NCI-H510A (cell line): ENCODE measurements at places on chromosomes 12 and 14.
A peak's percentile ranks its signal among the peaks of the same experiment; 100 is the strongest.

GRCh38 chr14:79077096-79077495 is 906.9 kb downstream of the NRXN3 start:
- no peak for DNase-seq

GRCh38 chr12:122730215-122731014 is at the start of gene HCAR1:
TSS of gene HCAR1 (minus strand) at chr12:122730844. CDS start at chr12:122730339, 505 bp downstream.
- no peak for DNase-seq

GRCh38 chr12:27521066-27521465 is 2.9 kb upstream of the PPFIBP1 start:
- no peak for DNase-seq

- no peak for DNase-seq
Observed at GRCh38 chr12:119627686-119628085, 34.1 kb downstream of the TMEM233 start.

- peak; percentile 59 for DNase-seq
Observed at GRCh38 chr14:56996721-56997399, 186.6 kb upstream of the OTX2 start.

DNA sequence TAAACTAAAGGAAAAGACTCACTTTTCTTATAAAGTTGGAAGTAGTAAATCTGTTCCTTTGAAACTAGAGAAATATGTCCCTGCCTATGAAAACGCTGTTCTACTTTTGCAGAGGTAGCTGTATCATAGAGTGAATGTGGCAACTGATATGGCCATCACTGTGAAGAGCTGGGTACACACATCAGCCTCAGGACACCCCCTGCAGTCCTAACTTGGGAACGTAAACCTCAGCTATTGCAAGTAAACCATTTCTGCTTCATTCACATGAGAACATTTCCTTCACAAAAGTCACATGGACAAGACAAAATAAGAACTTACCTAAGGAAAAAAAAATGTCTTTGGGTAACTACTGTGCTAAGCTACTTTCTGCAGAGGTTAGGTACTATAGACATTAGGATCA is 233.3 kb upstream of the PPFIA2 start:
- no peak for DNase-seq

- no peak for DNase-seq
Observed at GRCh38 chr12:54561164-54561563, 11.8 kb downstream of the PDE1B start.

- no peak for DNase-seq
Observed at GRCh38 chr12:1188016-1188415, 197.0 kb downstream of the ERC1 start.

DNA sequence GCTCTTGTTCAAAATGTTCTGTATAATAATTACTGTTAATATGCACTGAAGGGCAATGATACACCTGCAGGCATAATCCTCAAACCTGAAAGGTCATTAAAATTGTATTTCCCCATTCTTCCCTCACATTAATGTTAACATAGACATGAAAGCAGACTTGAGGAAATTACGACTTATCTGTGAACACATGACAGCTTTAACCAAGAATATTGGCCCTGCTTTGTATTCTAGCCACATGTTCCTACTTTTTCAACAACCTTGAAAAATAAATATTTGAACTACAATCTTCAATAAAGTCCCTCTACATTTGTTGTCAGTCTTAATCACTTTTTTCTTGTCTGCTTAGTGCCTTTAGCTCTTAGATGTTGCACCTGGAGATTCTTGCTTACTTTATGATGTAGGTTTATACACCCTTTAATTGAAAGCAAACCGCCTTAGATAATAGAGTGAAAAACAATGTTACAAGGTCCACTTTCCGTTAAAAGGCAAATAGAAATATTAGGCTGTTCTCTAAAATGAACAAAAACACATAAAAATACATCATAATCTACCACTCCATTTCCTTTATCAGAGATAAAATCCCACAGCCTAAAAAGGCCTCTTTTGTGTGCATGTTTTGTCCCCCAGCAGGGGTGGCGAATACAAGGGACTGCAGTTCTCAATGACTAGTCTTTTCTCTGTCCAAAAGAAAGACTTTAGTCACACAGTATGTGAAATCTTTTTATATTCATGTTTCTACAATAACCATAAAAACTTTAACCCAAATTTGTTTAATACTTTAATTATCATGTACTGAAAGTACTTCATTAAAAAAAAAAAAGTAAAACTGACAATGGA is 55.9 kb downstream of the ZFC3H1 start:
- DNase-seq = no peak

DNA sequence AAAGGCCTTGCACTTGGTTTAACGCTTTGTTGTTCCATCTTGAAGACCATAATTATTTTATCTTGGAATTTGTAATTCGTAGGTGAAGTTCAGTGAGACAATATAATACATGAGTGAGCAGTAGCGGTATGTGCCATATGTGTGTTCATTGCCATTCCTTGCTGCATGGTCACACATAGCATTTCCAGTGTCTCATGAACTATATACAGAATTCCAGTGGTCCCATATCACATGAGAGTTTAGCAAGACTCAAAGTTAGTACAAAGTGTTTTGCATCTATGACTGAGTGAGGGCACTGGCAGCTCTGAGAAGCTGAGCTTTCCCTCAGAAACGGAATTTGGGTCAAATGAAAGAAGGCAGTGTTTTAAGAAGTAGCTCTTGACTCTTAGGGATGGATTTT is 359.8 kb downstream of the FOXG1 start:
- no peak for DNase-seq

GRCh38 chr12:10673659-10674384 is at the start of gene STYK1:
TSS of gene STYK1 (minus strand) at chr12:10674052. CDS start at chr12:10634618, 39,434 bp downstream.
- peak; percentile 81 for DNase-seq

DNA sequence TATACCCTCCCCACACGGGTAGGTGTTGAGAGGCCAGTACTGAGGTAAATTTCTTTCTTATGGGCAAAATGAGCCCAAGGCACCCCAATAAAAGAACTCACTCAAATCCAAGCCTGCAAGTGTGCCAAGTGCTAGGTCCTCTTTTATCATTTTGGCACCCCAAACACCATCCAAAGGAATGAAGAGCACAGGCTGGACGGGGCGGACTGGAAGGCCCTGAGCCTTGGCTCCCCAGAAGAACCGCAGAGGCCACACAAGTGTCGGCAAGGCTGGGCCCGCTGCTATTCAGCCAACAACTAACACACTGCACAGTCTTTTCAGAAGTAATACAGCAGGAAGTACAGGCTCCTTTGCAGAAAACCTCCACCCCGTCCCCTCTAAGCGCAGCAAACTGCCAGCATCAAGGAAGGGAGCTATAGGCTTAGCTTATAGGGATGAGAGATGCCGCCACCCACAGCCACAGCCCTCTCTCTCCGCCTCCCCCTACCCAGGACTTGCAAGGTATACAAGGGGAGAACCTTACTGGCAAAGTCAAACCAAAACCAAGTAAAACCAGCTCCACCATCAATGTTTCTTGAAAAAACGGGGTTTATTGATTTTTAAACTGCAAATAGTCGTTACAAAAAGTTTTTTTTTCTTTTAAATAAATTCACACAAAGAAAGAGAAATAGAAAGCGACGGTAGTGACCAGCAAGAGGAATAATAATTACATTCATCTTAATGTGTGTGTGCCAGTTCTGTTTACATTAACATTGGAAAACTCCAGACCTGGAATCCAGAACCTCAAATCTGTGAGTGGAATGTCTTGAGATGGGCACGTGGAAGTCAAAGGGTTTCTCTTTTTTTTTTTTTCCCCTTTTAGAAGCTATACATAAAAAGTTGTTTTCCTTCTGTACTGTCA is 5.5 kb downstream of the ZFP36L1 start:
- DNase-seq = no peak

- DNase-seq = no peak
Observed at GRCh38 chr12:68237619-68238018, 12.0 kb upstream of the IL26 start.

GRCh38 chr14:89572596-89573398 is 155.8 kb upstream of the FOXN3 start:
- no peak for DNase-seq

DNA sequence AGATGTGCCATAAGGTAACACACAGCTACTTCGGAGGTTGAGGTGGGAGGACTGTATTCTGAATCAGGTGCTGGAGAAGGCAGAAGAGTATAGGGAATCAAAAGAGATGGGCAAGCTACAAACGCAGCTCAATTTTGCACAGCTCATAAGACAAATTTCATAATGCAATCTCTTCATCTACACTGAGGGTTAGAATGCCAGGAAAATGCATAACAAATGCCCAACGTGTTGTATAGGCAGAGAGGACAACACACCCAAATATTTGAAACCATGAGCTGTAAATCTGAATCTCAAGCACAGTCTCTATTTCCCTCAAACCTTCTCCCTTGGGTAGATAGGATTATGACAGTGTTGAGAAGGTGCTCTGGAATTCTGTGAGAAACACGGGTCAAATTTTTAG is 263.1 kb upstream of the FOXN3 start:
- DNase-seq = no peak

DNA sequence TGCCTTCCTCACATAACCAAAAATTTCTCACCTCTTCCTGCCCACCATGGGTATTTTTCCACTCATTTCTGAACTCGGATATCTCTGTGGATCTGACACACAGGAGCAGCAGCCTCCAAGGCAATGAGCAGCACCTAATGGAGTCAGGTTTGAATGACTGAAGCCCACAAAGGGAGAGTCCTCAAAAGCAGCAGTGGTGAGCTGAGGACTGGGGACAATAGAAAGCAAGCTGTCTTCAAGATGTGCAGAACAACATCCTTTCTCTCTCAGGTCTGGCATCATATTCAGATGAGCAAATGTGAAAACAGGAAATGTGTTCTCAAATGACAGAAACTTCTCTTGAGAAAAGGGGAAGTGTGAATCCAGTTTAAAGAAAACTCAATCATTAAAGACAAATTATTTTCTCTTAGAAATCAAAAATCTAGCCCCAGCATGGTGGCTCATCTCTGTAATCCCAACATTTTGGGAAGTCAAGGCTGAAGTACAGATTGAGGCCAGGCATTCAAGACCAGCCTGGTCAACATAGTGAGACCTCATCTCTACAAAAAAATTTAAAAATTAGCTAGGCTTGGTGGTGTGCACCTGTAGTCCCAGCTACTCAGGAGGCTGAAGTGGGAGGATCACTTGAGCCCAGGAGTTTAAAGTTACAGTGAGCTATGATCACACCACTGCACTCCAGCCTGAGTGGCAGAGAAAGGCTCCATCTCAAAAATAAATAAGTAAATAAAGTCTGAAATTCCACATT is 54.2 kb downstream of the C12orf42 start:
- no peak for DNase-seq

GRCh38 chr12:5567016-5567725 is 135.3 kb downstream of the NTF3 start:
- DNase-seq = no peak

DNA sequence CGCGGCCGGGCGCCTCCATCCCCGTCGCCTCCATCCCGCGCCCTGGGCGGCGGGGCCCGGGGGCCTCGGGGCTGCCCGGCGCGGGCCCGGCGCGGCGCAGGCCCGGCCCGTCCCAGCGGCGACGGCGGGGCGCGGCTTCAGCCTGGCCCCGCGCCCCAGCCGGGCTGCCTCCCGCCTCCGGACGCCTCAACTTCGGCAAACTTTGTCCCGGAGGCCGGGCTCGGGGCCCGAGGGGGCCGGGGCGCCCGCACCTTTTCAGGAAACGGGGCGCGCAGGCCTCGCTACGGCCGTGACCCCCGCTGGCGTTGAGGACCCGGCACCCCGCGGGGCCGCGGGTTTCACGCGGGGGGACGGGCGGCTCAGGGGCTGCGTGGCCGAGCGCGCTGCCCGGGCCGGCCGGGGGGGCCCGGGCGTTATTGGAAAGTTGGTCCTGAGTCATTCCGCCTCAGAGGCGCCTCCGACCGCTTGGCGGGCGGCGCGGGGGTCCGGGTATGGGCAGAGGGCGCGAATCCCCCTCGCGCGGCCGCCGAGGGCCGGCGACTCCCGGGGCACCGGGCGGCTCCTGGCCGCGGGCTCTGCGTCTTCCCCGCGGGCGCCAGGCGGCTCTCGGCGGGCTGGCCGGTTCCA is 575 bp downstream of the TRAF3 start:
- DNase-seq = no peak
